Right ventricle myocardium inferior (tissue), 1 donor: ENCODE measurements at places on chromosomes 5 and 9. TPM values are rescaled to one million over a fixed set of nuclear protein-coding genes. Genes with fewer than 3 reads are reported as not detected.

- DNase-seq, result no peak
Observed at GRCh38 chr5:6590581-6590980, 42.3 kb downstream of the NSUN2 start.

DNA sequence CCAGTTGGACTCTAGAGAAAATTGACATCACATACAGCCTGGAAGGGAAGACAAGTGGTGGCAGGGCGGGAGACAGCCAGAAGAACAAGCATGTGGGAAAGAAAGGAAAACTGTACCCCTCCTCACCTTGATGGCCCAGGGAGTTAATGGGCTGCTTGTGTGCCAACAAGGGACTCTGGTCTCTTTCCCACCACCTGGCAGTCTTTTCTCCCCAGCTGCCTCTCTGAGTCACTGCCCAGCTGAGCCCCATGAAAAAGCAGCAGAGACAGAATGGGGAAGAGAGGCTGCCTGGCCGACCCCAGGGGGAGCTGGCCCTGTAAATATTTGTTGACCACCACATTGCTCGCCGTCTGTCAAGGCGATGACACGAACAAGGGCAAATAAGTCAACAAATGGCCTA is 359.4 kb downstream of the ENC1 start:
- DNase-seq, result no peak

GRCh38 chr5:143062379-143062778 is 292.2 kb downstream of the ARHGAP26 start:
- no peak for DNase-seq

DNA sequence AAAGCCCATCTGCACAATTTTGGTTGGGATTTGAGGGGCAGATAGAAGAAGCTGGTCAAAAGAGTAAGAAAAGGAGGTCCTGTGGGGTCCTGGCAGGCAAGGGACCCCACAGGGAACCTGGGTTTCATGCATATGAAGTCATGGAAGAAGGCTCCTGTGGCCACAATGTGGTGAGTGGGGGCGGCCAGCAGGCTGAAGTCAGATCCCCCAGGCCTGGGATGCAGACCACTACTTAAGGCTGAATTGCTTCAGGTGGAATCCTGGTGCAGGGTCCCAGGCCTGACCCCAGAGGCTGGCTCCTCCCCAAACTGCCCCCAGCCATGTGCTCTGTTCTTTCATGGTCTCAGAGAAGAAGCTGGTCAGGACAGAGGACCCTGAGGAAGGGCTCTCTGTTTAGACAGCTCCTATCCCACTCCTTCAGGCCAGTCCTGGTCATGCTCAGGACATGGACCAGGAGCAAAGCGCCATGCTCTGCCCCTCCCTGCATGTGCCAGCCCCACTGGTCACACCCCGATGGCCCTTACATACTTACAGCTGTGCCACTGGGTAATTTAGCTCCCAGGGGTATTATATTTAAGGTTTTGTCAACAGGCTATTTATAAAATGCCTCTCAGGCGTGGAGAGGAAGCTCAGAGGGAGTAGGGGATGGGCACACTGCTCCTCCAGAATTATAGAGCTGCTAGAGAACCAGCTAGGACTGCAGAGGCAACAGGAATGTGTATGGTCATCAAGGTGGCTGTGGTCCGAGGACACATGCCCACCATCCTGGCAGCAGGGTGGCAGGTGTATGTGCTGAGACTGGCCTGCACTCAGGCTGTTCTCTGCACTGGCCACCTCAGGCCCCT is 33.4 kb downstream of the C5orf15 start:
- DNase-seq, result no peak

- no peak for DNase-seq
Observed at GRCh38 chr5:117943541-117943940, 1044.8 kb downstream of the DTWD2 start.

INSL4 gene
- not detected for total RNA-seq

CCL21 gene
- 12.4 TPM for total RNA-seq

GRCh38 chr9:77236693-77237092 is 59.4 kb downstream of the VPS13A start:
- no peak for DNase-seq

DNA sequence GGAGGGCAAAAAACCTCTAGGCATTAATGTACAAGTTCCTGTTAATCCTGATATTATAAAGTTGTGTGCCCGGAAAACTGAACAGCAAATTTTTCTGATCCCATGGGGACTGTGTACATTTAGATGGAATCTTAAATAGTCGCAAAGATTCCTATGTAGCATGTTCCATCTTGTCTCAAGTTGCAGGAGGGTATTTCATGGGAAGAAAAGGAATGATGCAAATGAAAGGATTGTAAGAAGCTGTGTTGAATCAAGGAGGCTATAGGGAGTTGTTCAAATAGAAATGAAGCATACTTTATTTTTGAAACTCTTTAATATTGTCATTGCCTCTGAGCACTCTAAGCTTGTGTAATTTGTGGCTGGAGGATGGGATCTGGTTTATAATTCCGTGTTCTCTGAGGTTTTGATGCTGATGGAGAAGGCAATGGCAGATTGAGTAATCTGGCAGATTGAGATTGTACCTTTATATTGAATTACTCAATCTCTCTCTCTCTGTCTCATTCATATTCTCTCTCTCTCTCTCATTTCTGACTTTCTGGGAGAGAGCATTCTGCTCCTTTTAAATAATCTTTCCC is 288.5 kb downstream of the OSTF1 start:
- no peak for DNase-seq

GRCh38 chr5:9787861-9788600 is 157.9 kb upstream of the TAS2R1 start:
- DNase-seq, result no peak

GRCh38 chr5:1363581-1363980 is 18.7 kb upstream of the CLPTM1L start:
- peak; percentile 9 for DNase-seq

DNA sequence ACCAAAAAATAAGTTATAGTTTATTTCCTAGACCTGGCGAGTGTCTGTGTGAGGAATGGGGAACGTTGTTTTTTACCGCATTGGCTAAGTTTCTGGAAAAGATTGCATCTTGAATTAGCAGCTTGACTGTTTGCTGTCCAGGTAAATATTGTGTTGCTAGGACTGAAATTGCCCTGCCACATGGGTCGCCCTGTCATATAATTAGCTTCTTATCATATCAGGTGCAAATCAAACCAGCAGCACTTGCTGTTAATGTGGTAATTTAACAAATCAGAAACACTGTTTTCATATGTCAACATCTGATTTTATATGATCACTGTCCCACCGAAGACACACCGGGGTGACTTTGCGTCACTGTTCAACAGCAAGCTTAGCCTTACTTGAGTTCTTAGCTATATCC is 63.7 kb upstream of the ZNF622 start:
- DNase-seq, result no peak

- no peak for DNase-seq
Observed at GRCh38 chr5:143054480-143054941, 284.3 kb downstream of the ARHGAP26 start.

DNA sequence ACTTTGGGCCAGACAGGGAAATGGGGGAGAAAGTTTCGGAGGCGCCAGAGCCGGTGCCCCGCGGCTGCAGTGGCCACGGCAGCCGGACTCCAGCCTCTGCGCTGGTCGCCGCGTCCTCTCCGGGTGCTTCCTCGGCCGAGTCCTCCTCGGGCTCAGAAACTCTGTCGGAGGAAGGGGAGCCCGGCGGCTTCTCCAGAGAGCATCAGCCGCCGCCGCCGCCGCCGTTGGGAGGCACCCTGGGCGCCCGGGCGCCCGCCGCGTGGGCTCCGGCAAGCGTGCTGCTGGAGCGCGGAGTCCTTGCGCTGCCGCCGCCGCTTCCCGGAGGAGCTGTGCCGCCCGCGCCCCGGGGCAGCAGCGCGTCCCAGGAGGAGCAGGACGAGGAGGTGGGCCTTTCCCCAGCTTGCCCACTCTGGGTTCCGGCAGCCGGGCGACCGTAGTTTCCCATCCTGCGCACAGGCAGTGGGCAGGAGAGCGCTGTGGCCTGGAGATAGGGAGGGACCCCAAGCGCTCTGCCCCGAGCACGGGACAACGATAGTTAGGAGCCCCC is 516 bp downstream of the MAST4 start:
- no peak for DNase-seq

WWC1 gene
- total RNA-seq, result 1.9 TPM

RANBP17 gene
- 2.7 TPM for total RNA-seq

GRCh38 chr5:163503106-163504078 is 2.0 kb upstream of the MAT2B start:
- DNase-seq, result no peak

GRCh38 chr5:42321785-42322184 is 101.5 kb upstream of the GHR start:
- no peak for DNase-seq

CYFIP2 gene
- 29.6 TPM for total RNA-seq

- no peak for DNase-seq
Observed at GRCh38 chr9:117073539-117074341, 341.1 kb downstream of the ASTN2 start.

- no peak for DNase-seq
Observed at GRCh38 chr5:157528036-157528632, 47.4 kb downstream of the ADAM19 start.

CTNND2 gene
- 1.7 TPM for total RNA-seq

GRCh38 chr5:130836729-130837649 is 328.1 kb downstream of the HINT1 start:
- DNase-seq, result no peak

DNA sequence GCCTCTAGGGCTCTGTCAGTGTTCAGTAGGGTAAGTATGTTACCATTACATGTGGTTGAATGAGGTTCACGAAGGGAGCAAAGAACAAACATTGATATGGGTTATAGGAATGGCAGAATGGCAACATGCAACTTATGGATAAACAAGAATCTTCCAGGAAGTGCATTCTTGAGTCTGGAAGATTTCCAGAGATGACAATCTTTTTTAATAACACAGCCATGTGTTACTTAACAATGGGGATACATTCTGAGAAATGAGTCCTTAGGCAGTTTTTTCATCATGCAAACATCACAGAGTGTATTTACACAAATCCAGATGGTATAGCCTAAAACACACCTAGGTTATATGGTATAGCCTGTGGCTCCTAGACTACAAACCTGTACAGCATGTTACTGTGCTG is 9.1 kb upstream of the SLC28A3 start:
- no peak for DNase-seq

ARSB gene
- total RNA-seq, result 11.9 TPM

BTNL8 gene
- total RNA-seq, result 0.41 TPM

DNA sequence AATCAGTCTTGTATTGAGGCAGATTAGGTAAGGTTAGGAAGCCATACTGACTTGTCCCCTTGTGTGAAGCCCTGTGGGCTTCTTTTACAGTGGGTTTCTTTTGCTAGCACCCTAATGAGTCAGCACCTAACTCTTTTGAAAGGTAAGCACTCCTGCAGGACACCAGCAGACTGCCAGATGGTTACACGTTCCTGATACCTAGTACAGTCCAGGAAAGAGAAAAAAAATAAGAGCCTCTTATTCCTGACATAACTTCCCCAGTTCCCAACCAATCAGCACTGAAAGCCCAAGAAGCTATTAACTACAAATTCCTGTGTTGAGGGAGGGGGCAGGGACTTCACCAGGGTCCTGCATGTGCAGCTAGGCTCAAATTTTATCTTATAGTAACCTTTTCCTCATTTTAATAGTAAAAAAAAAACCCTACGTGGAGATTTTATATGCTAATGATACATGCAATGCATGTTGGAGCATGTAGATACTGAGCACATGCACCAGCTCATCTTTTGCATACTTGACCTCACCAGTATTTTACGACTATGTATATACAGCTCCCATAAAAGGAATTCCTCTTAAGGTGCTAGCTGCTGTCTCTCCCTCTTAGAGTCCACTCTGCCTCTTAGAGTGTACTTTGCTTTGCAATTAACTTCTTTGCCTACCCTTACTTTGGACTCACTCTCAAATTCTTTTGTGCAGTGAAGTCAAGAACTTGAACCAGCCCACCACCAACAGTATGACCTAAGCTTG is 84.7 kb upstream of the RORB start:
- DNase-seq, result no peak

DNA sequence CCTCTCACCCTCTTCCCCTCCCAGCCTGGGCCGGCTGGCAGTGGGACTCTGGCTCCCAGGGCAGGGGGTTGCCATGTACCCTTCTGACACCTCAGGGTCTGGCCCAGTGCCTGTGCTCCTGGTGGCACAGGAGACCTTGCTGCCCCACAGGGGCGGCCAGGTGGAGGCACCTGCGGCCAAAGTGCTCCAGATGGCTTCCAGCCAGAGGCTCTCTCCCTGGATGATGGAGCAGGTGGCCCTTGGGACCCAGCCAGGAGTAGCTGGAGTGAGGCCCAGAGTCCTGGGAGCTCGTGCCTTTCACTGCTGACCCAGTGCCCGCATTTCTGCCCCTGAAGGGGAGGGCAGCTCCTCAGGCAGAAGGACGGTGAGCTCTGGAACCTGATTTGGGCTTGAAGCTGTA is 87.3 kb downstream of the NTNG2 start:
- DNase-seq, result no peak

GPRIN1 gene
- total RNA-seq, result 0.41 TPM

- no peak for DNase-seq
Observed at GRCh38 chr5:164005071-164005470, 499.7 kb downstream of the MAT2B start.

GRCh38 chr5:127561254-127561653 is 43.8 kb downstream of the PRRC1 start:
- DNase-seq, result no peak

IL33 gene
- total RNA-seq, result 29.6 TPM

- DNase-seq, result no peak
Observed at GRCh38 chr5:126723643-126724042, 53.3 kb upstream of the LMNB1 start.

SMIM33 gene
- not detected for total RNA-seq
